ENCODE measurements at places on chromosomes 1 and 21.
A peak's percentile ranks its signal among the peaks of the same experiment; 100 is the strongest.

DNA sequence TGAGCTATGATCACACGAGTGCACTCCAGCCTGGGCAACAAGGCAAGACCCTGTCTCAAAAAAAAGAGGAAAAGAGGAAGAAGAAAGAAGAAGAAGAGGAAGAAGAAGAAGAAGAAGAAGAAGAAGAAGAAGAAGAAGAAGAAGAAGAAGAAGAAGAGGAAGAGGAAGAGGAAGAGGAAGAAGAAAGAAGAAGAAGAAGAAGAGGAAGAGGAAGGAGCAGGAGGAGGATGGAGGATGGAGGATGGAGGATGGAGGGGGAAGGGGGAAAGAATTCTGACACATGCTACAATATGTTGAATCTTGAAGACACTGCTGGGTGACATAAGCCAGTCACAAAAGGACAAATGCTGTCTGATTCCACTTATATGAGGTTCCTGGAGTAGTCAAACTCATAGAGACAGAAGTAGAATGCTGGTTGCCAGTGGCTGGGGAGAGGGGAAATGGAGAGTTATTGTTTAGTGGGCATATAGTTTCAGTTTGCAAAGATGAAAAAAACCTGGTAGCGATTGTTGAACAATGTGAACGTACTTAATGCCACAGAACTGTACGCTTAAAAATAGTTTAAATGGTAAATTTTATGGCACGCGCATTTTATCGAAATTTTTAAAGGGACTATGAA, 47.3 kb upstream of the COA6 start:
- DNase-seq: no peak

- peak; percentile 74 for DNase-seq
These were observed 677 bp downstream of the AGPAT3 start for GRCh38 chr21:43865540-43866259.

DNA sequence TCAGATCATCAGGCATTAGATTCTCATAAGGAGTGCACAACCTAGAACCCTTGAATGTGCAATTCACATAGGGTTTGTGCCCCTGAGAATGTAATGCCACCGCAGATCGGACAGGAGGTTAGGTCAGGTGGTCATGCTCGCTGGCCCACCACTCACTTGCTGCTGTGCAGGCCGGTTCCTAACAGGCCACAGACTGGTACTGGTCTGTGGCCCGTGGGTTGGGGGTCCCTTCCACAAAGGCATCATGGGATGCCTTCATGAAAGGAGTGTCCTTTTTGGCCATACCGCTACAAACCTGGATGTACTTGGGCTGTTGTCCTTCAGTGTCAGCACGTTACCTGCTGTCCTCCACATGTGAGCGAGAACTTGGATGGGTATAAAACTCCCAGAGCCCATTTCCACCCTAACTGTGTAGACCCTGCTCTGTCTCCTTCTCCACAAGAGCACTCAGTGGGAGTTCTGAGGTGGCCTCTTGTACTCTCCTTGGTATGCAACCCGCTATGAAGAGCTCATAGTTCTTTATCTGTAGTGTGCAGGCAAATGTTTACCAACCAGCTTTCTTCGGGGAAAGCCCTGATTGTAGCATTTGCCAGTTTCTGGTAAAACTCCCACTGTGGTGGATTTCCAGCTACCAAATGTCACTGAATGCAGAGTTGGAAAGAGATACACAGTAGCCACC, 41.7 kb upstream of the SLC19A1 start:
- DNase-seq: no peak

- no peak for DNase-seq
These were observed 41.6 kb downstream of the CD58 start for GRCh38 chr1:116529199-116529631.

DNA sequence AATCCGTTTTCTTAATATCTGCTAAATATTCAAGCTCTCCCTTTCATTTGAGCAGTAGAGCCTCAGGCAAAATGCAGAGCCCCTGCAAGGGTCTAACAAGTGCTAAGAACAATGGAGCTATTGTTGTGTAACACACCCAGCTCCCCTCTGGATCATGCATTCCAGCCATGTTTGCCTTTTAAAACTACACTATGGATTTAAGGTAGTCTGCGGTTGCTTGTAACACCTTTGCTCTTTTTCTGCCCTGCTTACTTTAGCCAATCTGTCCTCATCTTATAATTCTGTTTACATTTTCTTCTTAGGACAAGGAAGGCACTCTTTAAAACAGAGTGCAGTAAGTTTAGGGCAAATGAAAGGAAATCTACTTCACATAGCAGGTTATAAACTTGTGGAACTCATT, 60.0 kb upstream of the C1orf105 start:
- no peak for DNase-seq

- DNase-seq: no peak
These were observed 91.5 kb downstream of the MRPL39 start for GRCh38 chr21:25515484-25516405.

- no peak for DNase-seq
These were observed 78.4 kb downstream of the KCND3 start for GRCh38 chr1:111911061-111911460.

DNA sequence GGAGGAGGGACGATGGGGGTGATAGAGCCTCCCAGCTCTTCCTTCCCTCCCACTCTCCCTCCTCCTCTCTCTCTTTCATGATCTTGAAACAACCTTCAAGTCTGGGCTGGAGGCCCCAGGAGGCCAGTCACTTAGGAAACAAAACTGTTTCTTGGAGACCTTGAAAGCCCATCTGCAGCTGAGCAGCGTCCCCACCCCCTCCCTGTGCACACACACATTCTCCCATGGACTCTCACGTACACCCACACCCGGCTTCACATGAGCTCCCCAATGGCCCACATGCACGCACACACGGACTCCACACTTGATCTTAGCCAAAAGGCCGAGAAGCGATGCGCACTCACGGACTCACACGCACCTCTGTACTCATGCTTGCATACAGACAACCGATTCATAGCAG, 3.2 kb upstream of the ATP1A2 start:
- DNase-seq: no peak

DNA sequence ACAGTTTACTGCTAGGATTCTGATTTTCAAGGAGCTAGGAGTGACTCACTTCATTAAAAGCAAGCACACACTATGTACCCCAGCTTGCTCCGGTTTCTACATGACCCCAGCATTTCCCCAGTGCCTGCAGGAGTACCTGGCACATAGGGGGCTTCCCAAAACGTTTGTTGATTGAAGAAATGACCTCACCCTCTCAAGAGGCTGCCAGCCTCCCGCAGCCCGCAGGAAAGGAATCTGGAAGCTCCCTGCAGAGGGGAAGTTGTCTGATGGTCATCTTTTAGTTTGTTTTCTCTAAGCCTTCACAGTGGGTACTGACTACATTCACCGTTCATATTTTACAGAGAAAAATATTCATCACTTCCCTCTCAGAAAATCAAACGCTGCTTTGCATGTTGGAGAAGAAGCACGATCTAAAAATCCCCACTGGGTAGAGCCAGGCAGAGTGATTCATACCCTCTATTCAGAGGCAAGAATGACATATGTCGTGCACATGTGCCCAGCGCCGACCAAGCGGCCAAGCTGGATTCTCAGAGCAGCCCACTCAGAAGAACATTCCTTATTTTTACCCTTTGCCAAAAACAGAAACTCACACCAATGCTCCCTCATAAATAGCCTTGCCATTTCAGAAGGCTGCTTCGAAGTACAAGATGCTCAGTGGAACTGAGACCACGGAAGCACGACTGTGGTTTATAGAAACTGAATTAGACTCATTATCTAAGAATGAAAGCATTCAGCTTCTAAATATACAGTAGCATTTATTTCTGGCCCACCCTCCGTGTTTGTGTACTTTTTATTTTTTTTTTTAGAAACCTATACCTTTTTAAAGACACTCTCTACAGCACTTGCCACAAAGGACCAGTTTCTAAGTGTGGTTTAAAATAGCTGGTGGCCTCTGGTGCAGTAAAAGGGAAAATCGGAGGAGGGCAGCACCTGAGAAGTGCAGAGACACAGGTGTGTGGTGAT, 143.2 kb downstream of the MIS18A start:
- no peak for DNase-seq

DNA sequence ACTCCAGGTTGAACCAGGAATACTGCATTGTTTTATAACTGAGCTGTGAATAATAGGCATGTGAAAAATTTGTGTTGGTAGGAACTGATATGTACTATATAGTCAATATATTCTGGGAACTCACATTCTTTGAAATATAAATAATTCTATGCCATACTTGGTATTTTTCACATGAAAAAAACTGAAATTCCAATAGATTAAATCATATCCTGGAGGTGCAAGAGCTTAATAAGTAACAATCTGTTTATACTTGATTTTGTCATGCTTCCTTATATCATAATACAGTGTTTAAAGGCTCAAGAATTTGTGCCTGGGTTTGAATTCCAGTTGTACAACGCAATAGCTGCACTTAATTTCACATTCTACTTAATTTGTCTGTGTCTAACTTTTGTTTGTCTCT, 387.0 kb downstream of the USP25 start:
- no peak for DNase-seq

GRCh38 chr1:20184997-20185833, 681 bp upstream of the UBXN10 start:
- no peak for DNase-seq

DNA sequence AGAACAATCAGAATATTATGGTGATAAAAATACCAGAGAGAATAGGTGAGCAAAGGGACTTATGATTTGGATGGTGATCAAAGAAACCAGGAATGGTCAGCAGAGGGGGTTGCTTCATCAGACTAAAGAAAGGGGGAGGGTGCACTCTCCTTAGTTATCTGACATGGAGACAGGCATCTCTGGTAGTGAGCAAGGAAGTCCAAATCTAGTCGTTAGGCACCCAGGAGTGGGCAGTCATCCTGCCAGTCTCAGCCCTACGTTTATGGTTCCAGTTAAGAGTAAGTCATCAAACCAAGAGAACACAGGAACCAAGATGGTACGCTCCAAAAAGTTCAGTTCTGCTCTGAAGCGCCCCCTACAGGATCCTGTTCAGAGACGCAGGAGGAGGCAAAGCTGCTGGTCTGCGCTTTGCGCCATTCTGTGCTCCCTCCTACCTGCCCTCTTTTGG, 28.6 kb downstream of the EBNA1BP2 start:
- no peak for DNase-seq

DNA sequence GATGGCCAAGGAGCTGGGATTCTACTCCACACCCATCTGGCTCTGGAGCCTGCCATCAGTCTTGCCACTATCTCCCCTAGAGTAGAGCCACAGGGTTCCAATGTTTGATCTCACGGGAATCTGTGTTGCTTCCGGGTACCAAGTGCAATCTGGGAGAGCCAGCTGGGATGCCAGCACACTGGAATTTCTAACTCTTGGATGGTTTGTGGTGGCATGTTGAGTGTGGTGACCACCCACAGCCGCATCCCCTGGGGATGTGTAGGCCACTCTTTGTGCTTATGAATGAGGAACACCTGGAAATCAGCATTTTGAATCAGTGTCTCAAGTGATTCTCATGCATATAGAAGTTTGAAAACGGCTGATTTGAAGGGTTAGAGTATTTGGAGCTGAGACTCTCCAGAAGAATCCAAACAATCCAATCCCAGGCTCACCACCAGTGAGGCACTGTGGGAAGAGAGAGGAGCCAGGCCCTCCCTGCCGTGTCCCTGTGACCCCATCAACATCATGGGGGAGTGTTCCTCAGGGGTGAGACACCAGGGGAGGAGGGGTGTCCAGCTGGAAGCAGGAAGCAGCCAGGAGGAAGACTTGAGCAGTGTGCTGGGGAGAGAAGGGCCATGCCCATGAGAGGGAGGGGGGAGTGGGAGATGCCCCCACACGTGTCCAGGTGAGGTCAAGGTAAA, 13.4 kb downstream of the FBLIM1 start:
- no peak for DNase-seq

GRCh38 chr21:14617871-14618270, 71.8 kb upstream of the SAMSN1 start:
- DNase-seq: no peak

GRCh38 chr1:45531873-45532272, 10.2 kb upstream of the PRDX1 start:
- no peak for DNase-seq

- DNase-seq: no peak
These were observed 4.6 kb upstream of the NKAIN1 start for GRCh38 chr1:31244326-31244725.

DNA sequence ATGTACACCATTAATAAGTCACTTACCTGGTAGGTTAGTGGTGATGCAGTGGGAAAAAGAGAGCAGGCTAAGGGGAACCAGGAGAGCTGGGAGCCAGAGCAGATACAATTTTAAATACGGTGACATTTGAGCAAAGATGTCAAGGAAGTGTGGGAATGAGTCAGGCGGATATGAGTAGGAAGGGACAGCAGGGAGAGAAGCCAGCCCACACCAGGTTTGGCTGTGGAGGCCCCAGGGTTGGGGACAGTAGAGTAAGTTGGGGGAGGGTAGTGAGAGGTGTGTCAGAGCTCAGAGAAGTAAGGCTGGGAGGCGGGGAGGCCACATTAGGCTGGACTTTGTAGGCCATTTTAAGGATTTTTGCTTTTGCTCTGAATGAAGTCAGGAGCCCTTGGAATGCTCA, 482.0 kb downstream of the DISC1 start:
- no peak for DNase-seq

- DNase-seq: peak; percentile 80
These were observed 8.3 kb downstream of the TRNP1 start for GRCh38 chr1:27001570-27002360.

- DNase-seq: no peak
These were observed 476.5 kb upstream of the VAMP3 start for GRCh38 chr1:7294636-7295035.

GRCh38 chr1:246800756-246801155, 76.5 kb downstream of the SCCPDH start:
- DNase-seq: peak; percentile 40

GRCh38 chr1:113281550-113281949, 108.8 kb upstream of the MAGI3 start:
- DNase-seq: no peak

GRCh38 chr1:9888886-9889285, 21.2 kb downstream of the CTNNBIP1 start:
- DNase-seq: no peak

- DNase-seq: no peak
These were observed 6.3 kb downstream of the TSNAX start for GRCh38 chr1:231534703-231535159.

DNA sequence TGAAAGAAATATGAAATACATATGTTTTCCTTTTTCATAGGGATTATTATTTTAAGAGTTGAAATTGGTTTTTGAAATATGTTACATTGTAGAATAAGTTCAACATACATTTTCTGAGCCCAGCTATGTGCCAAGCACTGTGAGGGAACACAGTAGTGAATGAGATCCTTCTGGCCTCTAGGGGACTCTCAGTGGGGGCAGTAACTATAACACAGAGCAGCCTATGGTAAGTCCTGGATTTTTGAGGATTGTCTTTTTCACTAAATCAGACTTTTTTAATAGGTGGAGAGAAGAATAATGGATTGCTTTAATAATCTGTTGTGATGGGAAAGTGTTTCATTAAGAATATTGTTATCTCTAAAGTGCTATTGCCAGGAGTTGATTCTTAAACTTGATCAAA, 2.4 kb downstream of the DNAJC6 start:
- no peak for DNase-seq

Measured in tibial artery (tissue), 4 donors.